Activated T-helper 1 cell treated with anti-CD3 and anti-CD28 coated beads, Interleukin-2, amount 50 U/mL, for 16 hours (primary cell): ENCODE measurements at places on chromosomes 1 and 21.

- no peak for DNase-seq
Observed at GRCh38 chr1:81703756-81704463, 96.8 kb upstream of the ADGRL2 start.

- no peak for DNase-seq
Observed at GRCh38 chr1:53462769-53463501, 3.7 kb downstream of the DMRTB1 start.

DNA sequence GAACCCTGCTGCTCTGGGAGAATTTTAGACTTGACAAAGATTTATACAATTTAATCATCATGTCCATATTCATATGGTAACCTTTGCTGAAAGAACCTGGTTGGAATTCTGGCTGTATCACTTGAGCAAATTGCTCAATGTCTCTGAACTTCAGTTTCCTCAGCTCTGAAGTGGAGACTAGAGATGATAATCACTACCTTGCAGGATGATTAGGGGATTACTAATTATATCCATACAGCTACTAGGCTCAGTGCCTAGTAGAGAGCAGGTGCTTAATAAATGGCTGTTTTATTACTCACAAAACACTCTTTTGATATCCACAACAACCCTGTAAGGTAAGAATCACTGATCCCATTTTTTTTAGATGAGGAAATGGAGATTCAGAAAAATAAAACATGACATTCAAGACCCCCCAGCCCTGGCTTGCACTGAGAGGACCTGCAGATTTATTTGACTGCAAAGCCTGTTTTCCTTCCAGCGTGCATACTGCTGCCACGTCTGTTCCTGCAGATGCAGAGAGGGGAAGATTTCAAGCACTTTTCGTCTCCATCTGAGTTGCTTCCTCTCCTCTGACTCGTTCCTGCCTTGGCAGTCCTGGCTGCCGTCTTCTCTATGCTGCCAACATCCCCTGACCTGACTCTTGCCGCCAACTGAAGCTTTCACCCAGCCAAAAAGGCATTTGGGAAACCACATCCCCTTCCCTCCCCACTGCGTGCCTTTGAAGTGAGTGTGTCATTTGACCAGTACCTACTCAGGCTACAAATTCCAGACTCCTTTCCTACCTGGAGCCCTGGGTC, 203.0 kb downstream of the PLPP3 start:
- no peak for DNase-seq

- DNase-seq: no peak
Observed at GRCh38 chr21:33748903-33749302, 106.6 kb downstream of the ITSN1 start.

DNA sequence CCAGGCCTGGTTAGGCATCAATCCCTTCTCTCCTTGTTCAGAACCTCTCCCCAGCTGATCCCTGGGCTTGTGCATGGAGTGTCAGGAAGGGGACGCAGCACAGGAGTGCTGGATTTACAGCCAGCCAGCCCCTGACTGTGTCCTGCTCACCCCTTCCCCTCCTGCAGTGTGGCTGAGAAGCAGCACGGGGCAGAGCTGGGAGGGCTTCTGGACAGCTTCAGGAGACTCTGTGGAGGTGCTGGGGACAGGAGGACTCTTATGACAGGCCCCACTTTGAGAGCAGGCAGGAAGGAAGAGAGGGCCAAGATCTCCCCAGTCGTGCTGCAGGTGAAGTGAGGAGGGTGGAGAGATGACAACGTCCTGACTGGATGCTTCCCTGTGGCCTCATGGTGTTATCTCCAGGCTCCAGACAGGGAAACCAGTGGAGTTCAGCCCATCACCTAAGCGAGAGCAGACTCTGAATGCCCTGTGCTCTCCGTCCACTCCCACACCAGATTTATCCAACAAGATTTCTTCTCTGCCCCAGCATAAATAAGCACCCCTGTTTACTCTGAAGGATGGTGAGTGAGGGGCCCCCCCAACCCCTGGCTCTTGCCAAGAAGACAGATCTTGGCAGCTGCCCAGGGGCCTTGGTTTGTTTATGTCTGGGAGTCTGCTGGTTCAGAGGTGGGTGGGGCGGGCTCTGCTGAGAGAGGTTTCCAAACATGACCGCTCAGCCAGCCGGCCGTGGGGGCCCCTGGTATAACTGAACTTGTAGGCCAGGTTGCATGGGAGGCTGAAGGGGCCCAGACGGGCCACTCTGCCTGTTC, 21.3 kb downstream of the TMCC2 start:
- DNase-seq: no peak

- no peak for DNase-seq
Observed at GRCh38 chr1:222454782-222455181, 93.1 kb downstream of the HHIPL2 start.

DNA sequence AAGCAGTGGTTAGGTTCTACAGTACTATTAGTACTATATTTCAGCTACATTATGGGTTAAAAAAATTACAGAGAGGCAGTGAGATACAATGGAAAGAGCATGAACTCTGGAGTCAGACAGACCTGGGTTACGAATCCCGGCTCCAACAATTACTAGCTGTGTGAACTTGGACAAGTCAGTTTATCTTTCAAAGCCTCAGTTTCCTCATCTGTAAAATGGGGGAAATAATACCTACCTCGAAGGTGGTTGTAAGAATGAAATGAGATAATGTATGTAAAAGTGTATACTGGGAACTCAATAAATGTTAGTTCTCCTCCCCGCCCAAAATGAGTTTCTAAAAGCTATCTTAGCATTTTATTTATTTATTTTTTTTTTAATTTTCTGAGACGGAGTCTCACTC, 59.5 kb downstream of the PRPF38A start:
- DNase-seq: no peak

DNA sequence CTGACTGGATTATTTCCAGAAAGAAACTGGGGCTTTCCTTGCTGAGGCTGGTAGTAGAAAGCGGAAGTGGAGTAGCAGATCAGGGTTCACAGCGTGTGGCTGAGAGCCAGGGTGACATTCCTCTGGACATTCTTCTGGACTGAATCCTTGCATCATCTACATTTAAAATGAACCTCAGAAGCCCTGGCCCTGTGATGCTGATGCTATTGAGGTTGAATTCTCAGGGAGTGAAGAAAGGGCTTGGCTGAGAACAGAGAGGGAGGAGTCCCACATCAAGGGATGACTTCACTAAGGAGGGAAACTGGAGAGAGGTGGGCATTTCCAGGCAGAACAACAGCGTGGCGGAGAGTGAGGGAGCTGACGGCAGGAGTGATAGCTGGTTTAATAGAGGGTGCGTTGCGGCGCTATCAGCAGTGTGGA, 102.3 kb upstream of the LMO4 start:
- no peak for DNase-seq

GRCh38 chr1:102578804-102579203, 529.5 kb downstream of the COL11A1 start:
- no peak for DNase-seq

- DNase-seq: no peak
Observed at GRCh38 chr1:32924881-32925344, 23.7 kb upstream of the TMEM54 start.

DNA sequence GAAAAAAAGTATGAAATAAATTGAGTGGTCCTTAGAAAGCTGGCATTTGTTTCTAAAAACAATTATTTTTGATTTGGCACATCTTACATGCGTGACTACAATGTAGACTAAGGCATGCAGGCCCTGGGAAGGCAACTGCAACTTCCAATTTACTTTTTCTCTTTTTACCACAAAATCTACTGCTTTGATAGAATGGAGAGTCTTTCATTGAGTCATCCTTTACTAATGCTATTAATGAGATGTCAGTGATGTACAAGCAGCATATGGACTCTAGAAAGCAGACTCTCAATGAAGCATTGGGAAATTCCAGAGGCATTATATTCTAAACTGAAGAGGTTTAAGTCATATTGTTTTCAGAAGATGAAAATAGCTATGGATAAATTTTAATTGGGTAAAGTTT, 29.6 kb upstream of the PRRX1 start:
- DNase-seq: no peak

- no peak for DNase-seq
Observed at GRCh38 chr1:170225781-170226530, 80.2 kb downstream of the NTMT2 start.

- DNase-seq: no peak
Observed at GRCh38 chr1:52658795-52659194, 25.8 kb downstream of the SHISAL2A start.

DNA sequence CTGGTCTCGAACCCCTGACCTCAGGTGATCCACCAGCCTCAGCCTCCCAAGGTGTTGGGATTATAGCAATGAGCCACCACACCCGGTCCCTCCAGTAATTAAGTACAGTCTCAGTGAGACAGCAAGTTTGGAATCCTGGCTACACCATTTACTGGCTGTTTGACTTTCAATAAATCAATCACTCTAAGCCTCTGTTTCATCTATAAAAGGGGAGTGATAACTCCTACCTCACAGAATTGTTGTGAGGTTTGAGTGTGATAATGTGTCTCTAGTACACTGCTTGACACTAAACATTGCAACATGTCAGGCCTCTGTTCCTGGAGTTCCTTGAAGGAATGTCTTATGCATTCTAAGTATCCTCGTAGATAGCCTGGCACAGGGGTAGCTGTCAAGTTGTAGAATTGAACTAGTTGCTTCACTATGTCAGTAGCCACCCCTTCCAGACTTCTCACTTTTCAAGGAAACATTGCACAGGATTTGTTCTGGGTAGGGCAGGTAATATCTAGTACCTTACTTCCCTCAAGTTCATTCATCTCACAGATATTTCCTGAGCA, 12.4 kb downstream of the ENTREP3 start:
- DNase-seq: no peak

GRCh38 chr1:171429137-171429536, 56.2 kb upstream of the PRRC2C start:
- DNase-seq: no peak

GRCh38 chr1:184028854-184029623, 8.5 kb downstream of the COLGALT2 start:
- DNase-seq: no peak
